ENCODE measurements at places on chromosomes 6 and 20. TPM values are rescaled to one million over a fixed set of nuclear protein-coding genes. Genes with fewer than 3 reads are reported as not detected.
A peak's percentile ranks its signal among the peaks of the same experiment; 100 is the strongest.

The LAMP5 gene
- 0.29 TPM for total RNA-seq

DNA sequence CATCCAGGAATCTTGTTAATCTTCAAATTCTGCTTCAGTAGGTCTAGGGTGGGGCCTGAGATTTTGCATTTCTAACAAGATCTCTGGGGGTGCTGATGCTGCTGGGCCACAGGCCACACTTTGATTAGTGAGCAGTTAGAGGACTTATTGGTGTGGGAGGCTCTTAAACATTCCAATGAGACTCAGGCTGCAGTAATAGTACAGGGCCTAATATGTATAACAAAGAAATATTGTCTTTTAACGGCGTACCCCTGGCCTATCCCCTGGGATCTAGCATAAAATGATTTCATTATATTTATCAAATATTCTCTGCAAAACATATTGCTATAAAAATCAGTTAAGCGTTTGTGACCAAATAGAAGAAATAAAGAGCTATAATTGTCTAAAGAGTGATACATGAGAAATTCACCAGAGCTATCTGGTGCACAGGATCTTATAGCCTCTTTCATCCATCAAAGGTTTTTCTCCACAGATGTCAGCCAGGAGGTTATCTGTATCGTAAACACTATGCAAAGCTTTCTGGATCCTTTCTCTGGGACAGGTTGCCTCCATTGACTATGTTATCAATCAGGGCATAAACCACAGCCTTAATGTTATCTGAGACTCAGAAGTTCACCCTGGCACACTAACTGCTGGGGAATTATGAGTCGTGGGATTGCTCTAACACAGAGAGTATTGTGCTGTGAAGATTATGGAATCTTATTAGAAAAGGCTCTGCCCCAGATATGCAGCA lies 488.5 kb upstream of the MAP3K7 start:
- H3K36me3 ChIP-seq: no peaks in the 10 kb centered on the region
- H3K27ac ChIP-seq: no peak overlapping the region
- H3K4me1 ChIP-seq: no peaks in the 10 kb centered on the region
- H3K27me3 ChIP-seq: no peaks in the 10 kb centered on the region
- no peak overlapping the region for H3K4me3 ChIP-seq

DNA sequence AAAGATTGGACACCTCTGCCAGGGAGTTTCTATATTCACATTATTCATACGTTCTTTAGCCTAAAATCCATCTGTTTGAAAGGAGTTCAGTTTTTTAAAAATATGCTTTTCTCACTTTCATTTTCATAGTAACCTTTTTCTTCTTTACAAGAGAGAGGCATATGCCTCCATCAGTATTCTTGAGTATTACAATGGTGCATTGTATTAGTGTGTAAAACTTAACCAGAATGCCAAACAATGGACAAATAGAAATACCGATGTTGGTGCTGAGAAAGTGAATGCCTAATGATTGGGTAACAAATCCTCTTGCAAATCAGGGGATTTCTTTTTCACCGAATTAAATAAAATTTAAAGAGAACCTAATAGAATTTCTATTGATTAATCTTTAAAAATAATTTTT lies 163.2 kb upstream of the LAMA2 start:
- H3K36me3 ChIP-seq: no peaks in the 10 kb centered on the region
- no peak overlapping the region for H3K4me3 ChIP-seq
- no peak overlapping the region for H3K27ac ChIP-seq
- DNase-seq: no peak

GRCh38 chr6:13413900-13414555 lies 73.4 kb downstream of the GFOD1 start:
- no peak for DNase-seq
- no peak overlapping the region for H3K27ac ChIP-seq
- H3K4me1 ChIP-seq: peaks cover 10% of the 10 kb centered on the region
- H3K4me3 ChIP-seq: no peak overlapping the region
- no peaks in the 10 kb centered on the region for H3K27me3 ChIP-seq
- peaks cover 9% of the 10 kb centered on the region for H3K36me3 ChIP-seq

The COL21A1 gene
- not detected for total RNA-seq

DNA sequence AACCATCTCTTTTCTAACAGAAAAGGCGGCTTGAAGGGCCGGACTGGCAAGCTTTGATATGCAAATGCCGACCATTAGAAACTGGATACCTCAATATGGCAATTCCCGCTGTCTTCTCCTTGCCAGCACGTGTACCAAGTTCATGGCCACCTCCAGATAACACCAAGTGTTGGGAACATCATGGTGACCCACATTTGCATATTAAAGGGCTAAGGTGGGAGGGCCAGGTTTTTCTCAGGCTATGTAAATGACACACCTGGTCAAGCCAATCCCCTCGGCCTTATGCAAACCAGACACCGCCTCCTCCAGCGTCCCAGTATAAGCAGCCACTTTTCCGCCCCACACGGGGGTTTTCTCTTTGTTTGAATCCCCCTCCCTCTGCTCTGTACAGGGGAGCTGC lies 110.7 kb downstream of the DACT2 start:
- no peaks in the 10 kb centered on the region for H3K27me3 ChIP-seq
- H3K4me1 ChIP-seq: no peaks in the 10 kb centered on the region
- H3K4me3 ChIP-seq: no peak overlapping the region
- H3K27ac ChIP-seq: no peak overlapping the region
- no peaks in the 10 kb centered on the region for H3K36me3 ChIP-seq

The GNAS-AS1 gene
- 1.5 TPM for total RNA-seq

GRCh38 chr6:118638288-118638687 lies 13.1 kb downstream of the CEP85L start:
- H3K36me3 ChIP-seq: peaks cover 2% of the 10 kb centered on the region
- H3K27ac ChIP-seq: no peak overlapping the region
- H3K4me3 ChIP-seq: no peak overlapping the region
- H3K4me1 ChIP-seq: peaks cover 23% of the 10 kb centered on the region
- no peaks in the 10 kb centered on the region for H3K27me3 ChIP-seq
- DNase-seq: no peak

The JAG1 gene
- not detected for total RNA-seq

The PRSS35 gene
- not detected for total RNA-seq

The CST7 gene
- total RNA-seq: 0.86 TPM

The UBD gene
- not detected for total RNA-seq

DNA sequence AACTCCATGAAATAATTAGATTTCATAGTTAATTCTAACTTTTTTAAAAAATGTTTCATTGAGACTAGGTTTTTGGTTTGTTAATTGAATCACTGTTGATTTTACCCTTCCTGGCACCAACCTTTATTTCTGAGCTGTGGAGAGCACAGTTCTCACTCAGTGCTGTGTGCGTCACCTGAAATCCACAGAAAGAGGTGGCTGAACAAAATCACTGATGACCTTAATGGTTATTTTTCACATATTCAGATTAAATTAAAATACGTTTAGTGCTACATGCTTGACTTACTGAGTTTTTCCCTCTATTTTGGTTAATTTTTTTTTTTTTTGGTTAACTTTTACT lies 89.4 kb downstream of the SLC16A10 start:
- peaks cover 2% of the 10 kb centered on the region for H3K4me1 ChIP-seq
- no peaks in the 10 kb centered on the region for H3K36me3 ChIP-seq
- H3K27me3 ChIP-seq: no peaks in the 10 kb centered on the region
- no peak overlapping the region for H3K27ac ChIP-seq
- DNase-seq: no peak

GRCh38 chr6:145924600-145924999 lies 39.6 kb downstream of the SHPRH start:
- no peak for DNase-seq
- no peaks in the 10 kb centered on the region for H3K4me1 ChIP-seq
- H3K27ac ChIP-seq: no peak overlapping the region
- no peak overlapping the region for H3K4me3 ChIP-seq

GRCh38 chr6:29926413-29927274 lies 15.7 kb upstream of the HLA-A start:
- H3K27ac ChIP-seq: peak overlapping the region; percentile 94
- H3K4me1 ChIP-seq: peaks cover 16% of the 10 kb centered on the region
- H3K27me3 ChIP-seq: no peaks in the 10 kb centered on the region
- peak; percentile 50 for DNase-seq
- peaks cover 3% of the 10 kb centered on the region for H3K36me3 ChIP-seq
- H3K4me3 ChIP-seq: peak overlapping the region; percentile 90

GRCh38 chr6:43468748-43469681 lies 8.4 kb upstream of the TJAP1 start:
- H3K4me1 ChIP-seq: no peaks in the 10 kb centered on the region
- DNase-seq: no peak
- H3K4me3 ChIP-seq: no peak overlapping the region

DNA sequence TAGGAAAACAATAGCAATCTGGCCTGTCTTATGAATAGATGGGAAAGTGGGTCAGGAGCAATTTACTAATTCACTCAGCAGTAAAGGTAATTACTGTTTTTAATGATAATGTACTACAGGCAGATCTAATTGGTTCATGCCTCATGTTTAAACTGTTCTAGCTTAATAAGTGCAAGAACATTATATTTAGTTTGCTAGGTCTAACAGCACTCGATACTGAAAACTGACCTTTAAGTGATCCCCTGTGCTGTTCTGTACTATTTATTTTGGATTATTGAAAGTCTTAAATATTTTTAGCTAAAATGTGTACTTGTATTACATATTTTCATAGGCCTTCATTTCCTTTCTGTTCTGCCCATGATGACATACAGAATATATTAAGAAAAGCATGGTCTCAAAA lies 998.0 kb upstream of the GJE1 start:
- no peaks in the 10 kb centered on the region for H3K27me3 ChIP-seq
- no peak overlapping the region for H3K27ac ChIP-seq
- no peaks in the 10 kb centered on the region for H3K36me3 ChIP-seq
- H3K4me3 ChIP-seq: no peak overlapping the region
- DNase-seq: no peak

The FAM83D gene
- total RNA-seq: 1.2 TPM

The NHSL1 gene
- 1.4 TPM for total RNA-seq

GRCh38 chr6:111754423-111754822 lies 118.8 kb downstream of the FYN start:
- no peak overlapping the region for H3K27ac ChIP-seq
- H3K4me1 ChIP-seq: peaks cover 61% of the 10 kb centered on the region
- H3K4me3 ChIP-seq: no peak overlapping the region
- DNase-seq: no peak
- no peaks in the 10 kb centered on the region for H3K27me3 ChIP-seq

DNA sequence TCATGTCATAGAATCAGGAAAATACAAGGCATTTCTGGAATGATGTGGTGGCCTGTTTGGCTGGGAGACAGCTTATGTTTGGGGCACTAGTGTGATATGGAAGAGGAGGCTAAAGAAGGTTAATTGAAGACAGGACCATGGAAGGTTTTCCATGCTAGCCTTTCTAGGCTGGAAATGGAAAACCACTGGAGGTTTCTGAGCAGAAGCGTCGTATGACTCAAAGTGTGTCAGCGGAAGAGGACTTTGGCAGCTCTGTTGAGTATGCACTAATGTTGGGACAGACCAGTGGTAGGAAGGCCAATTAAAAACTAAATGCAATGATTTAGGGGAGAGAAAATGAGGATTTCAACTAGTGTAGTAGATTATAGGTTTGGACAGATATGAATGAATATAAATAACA lies 413.1 kb downstream of the PLCB1 start:
- no peaks in the 10 kb centered on the region for H3K36me3 ChIP-seq
- no peak overlapping the region for H3K4me3 ChIP-seq
- H3K27me3 ChIP-seq: no peaks in the 10 kb centered on the region
- H3K4me1 ChIP-seq: peaks cover 3% of the 10 kb centered on the region
- DNase-seq: no peak
- no peak overlapping the region for H3K27ac ChIP-seq

- peaks cover 2% of the 10 kb centered on the region for H3K27me3 ChIP-seq
- H3K27ac ChIP-seq: no peak overlapping the region
- H3K4me3 ChIP-seq: no peak overlapping the region
Observed at GRCh38 chr20:63344616-63345327, 16.4 kb downstream of the CHRNA4 start.

The ENPP5 gene
- 0.44 TPM for total RNA-seq

The RIMS1 gene
- not detected for total RNA-seq

The HLA-G gene
- 5.4 TPM for total RNA-seq

GRCh38 chr6:13098793-13099570 lies 229.4 kb downstream of the TBC1D7 start:
- no peak overlapping the region for H3K27ac ChIP-seq
- no peaks in the 10 kb centered on the region for H3K36me3 ChIP-seq
- H3K4me3 ChIP-seq: no peak overlapping the region

DNA sequence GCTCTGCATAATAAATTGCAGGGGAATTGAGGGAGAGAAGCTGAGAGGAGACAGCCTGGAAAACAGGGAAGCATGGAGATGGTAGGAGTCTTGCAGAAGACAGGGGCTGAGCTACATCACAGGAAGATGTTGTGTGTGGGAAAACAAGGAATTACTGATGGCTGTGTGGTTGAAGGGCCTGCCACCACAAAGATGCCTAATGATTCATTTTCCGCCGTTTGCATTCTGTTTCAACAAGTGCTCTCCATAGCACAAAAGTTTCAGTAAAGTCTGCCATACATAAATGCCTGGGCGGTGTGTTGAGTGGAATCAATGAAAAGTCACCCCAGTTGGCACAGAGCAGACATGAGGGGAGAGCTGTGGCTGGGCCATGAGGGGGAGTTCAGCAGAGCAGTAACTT lies 5.6 kb upstream of the KLHL31 start:
- no peaks in the 10 kb centered on the region for H3K4me1 ChIP-seq
- no peak for DNase-seq

DNA sequence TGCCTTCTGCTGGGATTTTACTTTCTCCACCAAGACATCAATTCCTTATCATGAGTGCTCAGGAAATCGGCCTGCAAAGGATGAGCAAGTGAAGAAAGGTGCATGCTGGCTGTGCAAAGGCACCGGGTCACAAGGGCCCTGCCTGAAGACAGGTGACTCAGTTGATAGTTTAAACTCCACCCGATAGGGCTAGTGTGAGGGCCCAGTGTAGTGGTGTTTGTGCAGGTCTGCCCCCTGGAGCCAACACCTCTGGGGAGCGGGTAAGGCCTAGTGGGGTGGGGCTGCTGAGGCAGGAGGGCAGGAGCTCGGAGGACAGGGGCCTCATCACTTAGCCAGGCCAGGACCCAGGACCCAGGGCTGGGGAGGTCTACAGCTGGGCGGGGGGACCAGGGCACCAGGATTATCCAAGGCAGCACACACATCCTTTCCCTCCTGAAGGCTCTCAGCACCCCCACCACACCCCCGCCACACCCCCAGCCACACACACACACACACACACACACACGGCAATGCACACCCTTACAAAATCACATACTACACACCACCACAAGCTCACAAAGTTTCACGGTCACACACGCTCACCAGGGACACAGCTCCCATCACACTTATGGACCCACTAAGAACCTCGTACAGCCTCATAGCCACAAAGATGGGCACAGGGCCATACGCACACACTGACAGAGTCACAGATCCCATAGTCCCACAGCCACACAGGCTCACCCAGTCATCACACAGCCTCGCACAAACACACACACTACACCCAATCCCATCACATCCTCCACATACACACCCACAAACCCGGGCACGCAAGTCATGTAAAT lies 75.4 kb downstream of the GRM4 start:
- no peak overlapping the region for H3K27ac ChIP-seq
- no peaks in the 10 kb centered on the region for H3K4me1 ChIP-seq
- no peaks in the 10 kb centered on the region for H3K36me3 ChIP-seq
- H3K4me3 ChIP-seq: no peak overlapping the region

GRCh38 chr6:157558049-157558448 lies 177.1 kb downstream of the ZDHHC14 start:
- H3K27me3 ChIP-seq: no peaks in the 10 kb centered on the region
- no peak for DNase-seq
- peak overlapping the region; percentile 94 for H3K27ac ChIP-seq
- peak overlapping the region; percentile 20 for H3K4me3 ChIP-seq
- peaks cover 85% of the 10 kb centered on the region for H3K4me1 ChIP-seq

- DNase-seq: no peak
- H3K4me1 ChIP-seq: peaks cover 33% of the 10 kb centered on the region
- H3K27me3 ChIP-seq: peaks cover 6% of the 10 kb centered on the region
- H3K36me3 ChIP-seq: no peaks in the 10 kb centered on the region
Observed at GRCh38 chr6:37540390-37540789, 40.7 kb upstream of the CCDC167 start.

All from activated B cell treated with CpG ODN at 0.5 μM for 24 hours (primary cell).